SJCRH30 (cell line): ENCODE measurements at places on chromosomes 11 and 22. TPM values are rescaled to one million over a fixed set of nuclear protein-coding genes. Genes with fewer than 3 reads are reported as not detected.

- peak overlapping the region; percentile 32; the same call in 1 of the 2 replicates for H3K4me3 ChIP-seq
- peak overlapping the region; percentile 89 for H3K27ac ChIP-seq
- no peak for DNase-seq
- H3K27me3 ChIP-seq: no peaks in the 10 kb centered on the region
- peaks cover 63% of the 10 kb centered on the region for H3K4me1 ChIP-seq
- no peaks in the 10 kb centered on the region for H3K36me3 ChIP-seq
These were observed 16.4 kb upstream of the KCTD14 start for GRCh38 chr11:78039391-78039918.

- H3K4me1 ChIP-seq: peaks cover 32% of the 10 kb centered on the region
- peak overlapping the region; percentile 99 for H3K27ac ChIP-seq
- H3K27me3 ChIP-seq: no peaks in the 10 kb centered on the region
- H3K36me3 ChIP-seq: no peaks in the 10 kb centered on the region
- H3K4me3 ChIP-seq: no peak overlapping the region
- no peak for DNase-seq
These were observed 533.1 kb downstream of the ETS1 start for GRCh38 chr11:128053981-128054931.

GRCh38 chr11:129417458-129417857, 41.8 kb downstream of the BARX2 start:
- no peaks in the 10 kb centered on the region for H3K36me3 ChIP-seq
- DNase-seq: no peak
- no peaks in the 10 kb centered on the region for H3K4me1 ChIP-seq

DNA sequence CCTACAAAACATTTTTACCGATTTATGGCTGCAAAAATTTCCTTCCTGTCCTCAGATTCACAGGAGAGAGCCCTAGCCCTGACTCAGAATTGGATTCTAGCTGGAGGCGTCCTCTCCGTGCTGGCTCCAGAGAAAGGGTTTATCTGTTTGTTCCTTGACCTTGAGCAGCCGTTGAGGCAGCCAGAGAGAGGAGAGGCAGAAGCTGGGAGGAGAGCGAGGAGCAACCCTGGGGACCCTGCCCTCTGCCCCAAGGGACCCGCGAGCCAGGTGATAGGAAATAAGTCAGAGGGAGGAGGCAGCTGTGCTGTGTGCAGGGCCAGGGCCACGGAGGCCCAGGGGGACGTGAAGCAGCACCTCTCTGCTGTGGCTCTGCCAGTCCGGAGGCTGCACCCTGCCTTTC, 75.6 kb downstream of the IGLL1 start:
- H3K27me3 ChIP-seq: no peaks in the 10 kb centered on the region
- no peaks in the 10 kb centered on the region for H3K4me1 ChIP-seq
- H3K4me3 ChIP-seq: no peak overlapping the region
- no peaks in the 10 kb centered on the region for H3K36me3 ChIP-seq
- no peak for DNase-seq

DNA sequence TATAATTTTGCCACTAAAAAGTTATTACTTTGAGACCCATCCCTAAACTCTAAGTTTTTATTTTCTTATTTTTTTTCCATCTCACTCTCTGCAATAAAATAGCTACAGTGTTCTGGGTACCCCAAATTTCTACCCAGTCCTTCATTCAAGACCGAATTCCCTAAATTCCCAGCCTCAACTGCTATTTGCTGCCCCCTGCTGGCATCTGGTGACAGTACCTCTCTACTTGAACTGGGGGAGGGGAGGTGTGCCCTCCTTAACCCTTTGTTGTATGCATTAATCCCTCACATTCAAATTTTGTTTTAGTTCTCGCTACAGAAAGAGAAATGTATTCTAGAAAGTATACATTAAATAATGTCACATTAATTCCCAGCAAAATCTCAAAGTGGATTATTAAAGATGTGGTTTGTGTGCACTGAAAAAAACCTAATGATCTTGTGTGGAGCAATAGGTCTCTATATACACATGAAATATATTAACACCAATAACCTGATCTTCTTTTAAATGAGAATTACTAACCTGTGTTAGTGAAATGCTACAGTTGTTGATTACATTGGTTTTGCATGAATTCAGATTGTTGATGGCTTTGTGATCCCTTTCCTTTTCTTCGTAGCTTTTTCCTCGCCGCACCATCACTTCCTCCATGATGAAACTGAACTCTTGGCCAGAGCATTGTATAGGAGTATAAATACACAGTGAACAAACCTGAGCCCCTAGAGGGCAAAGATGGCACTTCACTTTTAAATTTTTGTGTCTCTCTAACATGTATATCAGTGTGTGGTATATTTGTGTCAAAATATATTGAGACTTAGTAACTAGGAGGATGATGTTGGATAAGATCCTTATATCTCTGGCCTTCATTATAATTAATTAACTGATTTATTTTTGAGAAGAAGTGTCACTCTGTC, 590.0 kb downstream of the METTL15 start:
- no peaks in the 10 kb centered on the region for H3K36me3 ChIP-seq
- peak; percentile 83 for DNase-seq
- H3K27ac ChIP-seq: no peak overlapping the region
- no peaks in the 10 kb centered on the region for H3K27me3 ChIP-seq

DNA sequence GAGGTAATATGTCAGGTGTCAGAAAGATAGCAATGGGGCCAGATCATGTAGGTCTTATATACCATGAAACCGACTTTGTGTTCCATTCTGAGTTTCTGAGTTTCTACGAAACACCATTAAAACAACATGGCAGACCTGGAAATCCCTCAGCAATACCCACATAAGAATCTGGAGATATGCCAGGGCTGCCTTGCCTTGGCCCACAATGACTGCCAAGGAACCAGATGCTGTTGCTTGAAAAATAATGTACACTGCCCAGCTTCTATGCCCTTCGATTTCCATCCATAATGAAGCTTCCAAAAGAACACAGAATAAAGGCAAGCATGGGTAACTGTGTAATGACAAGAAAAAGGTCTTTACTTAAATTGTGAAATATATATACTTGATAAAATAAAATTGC, 277.4 kb downstream of the SOX6 start:
- no peak overlapping the region for H3K27ac ChIP-seq
- H3K27me3 ChIP-seq: no peaks in the 10 kb centered on the region

DNA sequence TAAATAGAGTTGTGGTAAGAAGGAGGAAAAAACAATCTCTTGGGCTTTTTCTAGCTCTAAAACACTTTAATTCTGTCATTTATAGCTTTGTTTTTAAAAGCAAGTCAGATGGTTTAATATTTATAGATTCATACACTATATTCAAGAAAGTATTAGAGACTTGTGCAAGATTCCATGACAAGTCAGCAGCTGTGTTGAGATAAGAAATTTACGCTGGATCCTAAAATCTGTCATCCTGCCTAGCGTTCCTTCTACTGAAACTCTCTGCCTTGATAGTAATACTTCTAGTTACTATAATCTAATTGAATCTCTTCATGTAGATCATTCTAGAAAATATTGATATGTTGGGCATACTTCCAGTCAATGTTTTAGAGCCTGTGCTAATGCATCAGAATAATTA, 721.8 kb downstream of the CNTN5 start:
- H3K27ac ChIP-seq: no peak overlapping the region
- H3K4me1 ChIP-seq: no peaks in the 10 kb centered on the region
- no peak overlapping the region for H3K4me3 ChIP-seq
- no peaks in the 10 kb centered on the region for H3K36me3 ChIP-seq
- DNase-seq: no peak
- no peaks in the 10 kb centered on the region for H3K27me3 ChIP-seq

DNA sequence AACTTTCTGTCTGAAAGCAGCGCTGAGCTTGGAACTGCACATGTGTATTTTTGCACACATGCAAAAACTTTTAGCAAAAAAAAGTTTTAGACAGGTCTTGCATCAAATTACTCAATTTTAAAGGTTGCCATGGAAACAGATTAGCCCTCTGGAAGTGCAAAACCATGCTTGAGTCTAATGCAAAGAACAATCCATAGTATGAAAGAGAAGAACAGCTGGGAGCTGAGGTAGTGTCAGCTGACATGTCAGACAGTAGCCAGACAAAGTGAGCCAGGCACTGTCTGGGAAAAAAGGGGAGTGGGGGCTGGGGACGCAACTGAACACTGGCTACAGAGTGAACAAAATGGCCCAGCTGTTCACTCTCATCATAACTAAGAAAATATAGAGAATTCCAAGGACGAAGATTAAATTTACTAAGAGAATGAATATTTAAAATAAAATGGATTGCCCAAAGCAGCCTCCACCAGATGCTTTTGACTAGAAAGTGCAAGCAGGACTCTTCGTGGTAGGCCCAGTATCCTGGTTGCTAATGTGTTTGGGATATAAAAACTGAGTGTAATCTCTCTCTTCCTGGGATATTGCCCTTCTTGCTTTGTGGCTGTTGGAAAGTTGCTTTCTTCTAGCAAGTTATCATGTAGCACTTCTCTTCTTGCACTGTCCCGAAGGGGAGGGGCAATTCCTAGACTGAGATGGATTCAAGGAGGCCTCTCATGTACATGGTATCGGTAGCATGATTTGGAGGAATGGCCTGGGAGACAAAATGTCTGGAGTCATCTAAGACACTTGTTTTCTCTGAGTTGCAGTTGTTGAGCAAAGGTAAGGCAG, 434.1 kb upstream of the FAT3 start:
- peak overlapping the region; percentile 97 for H3K27ac ChIP-seq
- DNase-seq: peak; percentile 88
- H3K27me3 ChIP-seq: no peaks in the 10 kb centered on the region
- no peaks in the 10 kb centered on the region for H3K36me3 ChIP-seq

- 0 out of 2 replicates have a peak, but pooled peaks cover 3% of the 10 kb centered on the region for H3K36me3 ChIP-seq
- H3K27me3 ChIP-seq: no peaks in the 10 kb centered on the region
- no peak overlapping the region for H3K4me3 ChIP-seq
- no peak for DNase-seq
- H3K4me1 ChIP-seq: no peaks in the 10 kb centered on the region
These were observed 34.2 kb upstream of the RRM1 start for GRCh38 chr11:4060182-4060923.

GAS2L1 gene
- total RNA-seq: 5.0 and 6.4 TPM in 2 replicates

WBP2NL gene
- total RNA-seq: not detected in 2 replicates
